Activated CD8-positive, alpha-beta T cell treated with anti-CD3 and anti-CD28 coated beads, Interleukin-2, amount 10 ng/mL, durations not matched to agents 7 days and 5 days (primary cell): ENCODE measurements at places on chromosomes 3 and 15.
A peak's percentile ranks its signal among the peaks of the same experiment; 100 is the strongest.

- DNase-seq = no peak
Observed at GRCh38 chr3:184459355-184459754, 79.5 kb downstream of the CHRD start.

GRCh38 chr3:106261915-106262683 lies 393.3 kb upstream of the CBLB start:
- DNase-seq = no peak

- peak; percentile 62 for DNase-seq
Observed at GRCh38 chr3:133506215-133506901, 67.1 kb upstream of the CDV3 start.

GRCh38 chr3:162192340-162193029 lies 695.9 kb downstream of the OTOL1 start:
- DNase-seq = no peak

DNA sequence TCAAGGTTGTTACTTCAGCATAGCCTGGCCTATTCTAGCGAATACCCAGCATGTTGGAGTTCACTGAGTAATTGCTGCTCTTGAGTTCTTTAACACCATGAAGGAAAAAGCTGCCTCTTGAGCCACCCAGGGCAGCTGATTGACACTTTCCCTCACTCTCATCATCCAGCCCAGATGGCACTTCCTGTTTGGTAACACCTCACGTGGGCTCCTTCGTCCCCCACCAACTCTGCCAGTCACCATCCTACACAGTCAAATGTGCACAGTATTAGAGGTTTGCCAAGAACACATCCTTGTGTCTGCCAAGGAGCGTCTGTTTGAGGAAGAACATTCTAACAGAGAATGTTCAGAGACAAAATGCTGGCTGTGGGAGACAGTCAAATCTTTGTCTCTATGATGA lies 266.3 kb downstream of the RPLP1 start:
- DNase-seq = peak; percentile 60

DNA sequence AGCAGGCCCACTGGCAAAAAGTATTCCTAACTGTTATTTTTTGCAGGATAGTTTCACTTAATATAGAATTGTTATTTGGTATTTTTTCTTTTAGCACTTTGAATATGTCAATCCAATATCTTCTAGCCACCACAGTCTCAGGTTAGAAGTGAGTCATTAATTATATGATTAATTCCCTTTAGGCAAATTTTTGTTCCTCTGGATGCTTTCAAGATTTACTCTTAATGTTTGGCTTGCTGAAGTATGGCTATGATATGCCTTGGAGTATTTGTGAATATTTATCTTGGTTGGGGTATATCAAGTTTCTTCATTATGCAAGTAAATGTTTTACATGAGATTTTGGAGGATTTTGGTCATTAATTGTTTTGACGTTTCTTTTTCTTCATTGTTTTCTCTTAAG lies 152.1 kb upstream of the ALCAM start:
- DNase-seq = no peak

GRCh38 chr3:19757773-19758172 lies 176.2 kb downstream of the EFHB start:
- DNase-seq = no peak

- peak; percentile 27 for DNase-seq
Observed at GRCh38 chr3:31377045-31377642, 155.6 kb upstream of the STT3B start.

DNA sequence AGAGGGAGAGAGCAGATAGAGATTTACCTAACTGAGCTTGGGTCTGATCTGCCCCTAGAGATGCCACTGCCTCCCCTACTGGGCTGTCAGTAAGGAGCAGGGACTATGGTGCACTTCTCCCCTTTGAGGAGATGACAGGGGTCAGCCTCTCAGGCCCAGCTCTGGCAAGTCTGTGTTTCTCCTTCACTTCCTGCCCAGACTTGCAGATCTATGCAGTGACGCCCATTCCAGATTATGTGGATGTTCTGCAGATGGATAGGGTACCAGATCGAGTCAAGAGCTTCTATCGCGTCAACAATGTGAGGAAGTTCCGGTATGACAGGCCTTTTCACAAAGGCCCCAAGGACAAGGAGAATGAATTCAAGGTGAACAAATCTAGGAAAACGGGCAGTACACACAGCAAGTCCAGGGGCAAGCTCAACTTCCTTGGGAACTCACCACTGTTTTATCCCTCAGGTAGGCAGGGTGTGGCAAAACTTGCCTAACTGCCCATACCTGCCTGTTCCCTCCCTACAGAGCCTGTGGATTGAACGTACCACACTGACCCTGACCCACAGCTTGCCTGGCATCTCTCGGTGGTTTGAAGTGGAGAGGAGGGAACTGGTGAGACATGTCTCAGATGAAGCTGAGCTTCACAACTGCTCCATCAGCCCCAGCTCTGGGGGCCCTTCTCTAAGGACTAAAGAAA lies 29.1 kb upstream of the MANF start:
- DNase-seq = no peak

GRCh38 chr15:99961011-99961441 lies 227.8 kb upstream of the LYSMD4 start:
- no peak for DNase-seq

DNA sequence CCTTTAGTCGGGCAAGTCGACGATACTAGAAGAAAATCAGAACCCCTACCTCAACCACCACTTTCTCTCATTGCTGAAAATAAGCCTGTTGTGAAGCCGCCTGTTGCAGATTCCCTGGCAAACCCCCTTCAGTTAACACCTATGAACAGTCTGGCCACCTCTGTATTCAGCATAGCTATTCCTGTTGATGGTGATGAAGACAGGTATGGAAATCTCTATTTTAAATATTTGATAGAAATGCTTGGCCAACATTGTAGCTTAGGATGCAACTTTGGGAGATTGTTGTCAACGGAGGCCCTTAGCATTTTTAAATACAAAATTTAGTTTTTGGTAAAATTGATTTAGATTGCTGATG lies 3.0 kb downstream of the TSC22D2 start:
- DNase-seq = no peak
